ENCODE measurements at places on chromosomes 6 and 20. TPM values are rescaled to one million over a fixed set of nuclear protein-coding genes. Genes with fewer than 3 reads are reported as not detected.

GABRR2 gene
- polyA plus RNA-seq, result 0.93 TPM

ISM1 gene
- polyA plus RNA-seq, result 18.2 TPM

GRCh38 chr6:136312975-136313374 is 23.3 kb upstream of the BCLAF1 start:
- no peak for DNase-seq

DNA sequence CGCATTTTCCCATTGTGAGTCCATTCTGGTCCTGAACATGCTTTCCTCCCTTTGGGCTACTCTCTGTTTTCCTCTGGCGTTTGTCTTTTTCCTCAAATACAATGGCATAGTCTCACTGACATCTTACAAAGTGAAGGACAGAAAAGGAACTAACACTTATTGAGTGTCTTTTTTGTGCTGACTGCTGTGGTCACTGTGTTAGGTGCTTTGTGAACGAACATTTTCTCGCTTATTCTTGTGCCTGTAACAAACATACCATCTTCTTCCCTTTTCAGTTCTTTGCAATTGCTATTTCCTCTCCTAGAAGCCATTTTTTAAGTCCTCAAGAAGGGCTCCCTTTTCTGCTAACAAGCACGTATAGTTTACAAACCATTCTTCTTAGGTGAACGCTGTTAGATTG is 15.4 kb downstream of the FIG4 start:
- DNase-seq, result no peak

GRCh38 chr6:157911278-157911677 is 70.4 kb upstream of the SYNJ2 start:
- DNase-seq, result no peak

SLC24A3 gene
- polyA plus RNA-seq, result 6.7 TPM

GRCh38 chr20:44309763-44310663 is 989 bp downstream of the FITM2 start:
- DNase-seq, result peak; percentile 33

- no peak for DNase-seq
Measured at GRCh38 chr6:140252099-140252498, 877.7 kb upstream of the CITED2 start.

ARFGEF3 gene
- polyA plus RNA-seq, result 9.3 TPM

FAM83B gene
- 10.0 TPM for polyA plus RNA-seq

GRCh38 chr6:5729813-5730517 is 276.8 kb downstream of the NRN1 start:
- DNase-seq, result no peak

DNA sequence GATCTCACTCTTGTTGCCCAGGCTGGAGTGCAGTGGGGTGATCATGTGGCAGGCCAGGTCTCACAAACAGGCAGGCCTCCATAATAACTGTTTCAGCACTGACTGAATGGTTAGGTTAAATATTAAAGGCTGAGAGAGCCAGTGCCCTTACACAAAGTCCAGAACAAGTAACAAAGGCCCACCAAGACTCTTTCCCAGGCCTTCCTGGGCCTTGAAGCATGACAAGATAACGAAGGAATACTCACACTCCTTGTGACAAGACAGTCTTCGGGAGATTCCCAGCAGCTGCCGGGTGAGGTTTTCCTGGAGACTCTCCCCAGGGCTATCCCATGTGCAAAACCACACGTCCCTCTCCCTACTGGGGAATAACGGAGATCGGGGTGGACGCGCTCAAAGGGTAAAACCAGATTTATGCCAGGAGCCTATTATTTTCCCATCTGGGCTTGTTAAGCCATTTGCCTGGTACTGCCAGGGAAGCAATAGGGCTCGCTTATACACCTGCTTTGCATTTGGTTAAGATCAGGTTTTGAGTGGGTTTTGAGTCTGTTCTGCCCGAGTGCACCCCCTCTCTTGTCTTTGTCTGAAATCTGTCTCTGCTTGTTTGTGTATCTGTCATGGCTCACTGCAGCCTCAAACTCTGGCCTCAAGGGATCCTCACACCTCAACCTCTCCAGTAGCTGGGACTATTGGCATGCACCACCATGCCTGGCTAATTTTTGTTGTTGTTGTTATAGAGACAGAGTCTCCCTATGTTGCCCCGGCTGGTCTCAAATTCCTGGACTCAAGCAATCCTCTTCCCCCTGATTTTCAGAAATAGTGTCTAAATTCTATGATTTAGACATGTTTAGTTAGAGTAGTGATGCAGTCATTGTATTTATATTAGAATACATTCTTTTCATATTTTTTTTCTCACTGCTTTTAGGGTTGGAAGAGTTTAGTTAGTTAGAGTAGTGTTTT is 1.4 kb upstream of the ENPP3 start:
- DNase-seq, result no peak

PPP1R3G gene
- polyA plus RNA-seq, result 1.4 TPM

DNA sequence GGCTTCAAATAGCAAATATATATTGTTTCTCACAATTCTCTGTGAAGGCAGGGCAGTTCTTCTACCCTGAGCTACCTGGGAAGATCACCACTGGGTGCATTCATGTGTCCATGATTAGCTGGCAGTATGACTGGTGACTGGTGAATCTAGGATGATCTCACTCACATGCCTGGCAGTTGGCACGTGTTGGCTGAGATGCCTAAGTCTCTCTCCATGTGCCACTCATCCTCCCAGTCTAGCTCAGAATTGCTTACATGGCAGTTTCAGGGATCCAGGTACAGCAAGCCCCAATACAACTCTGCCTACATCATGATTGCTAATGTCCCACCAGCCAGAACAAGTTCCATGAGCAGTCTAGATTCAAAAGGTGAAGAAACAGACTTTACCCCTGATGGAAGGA is 346.8 kb upstream of the CNR1 start:
- DNase-seq, result no peak

GPX5 gene
- 0.13 TPM for polyA plus RNA-seq

HLA-DRB1 gene
- polyA plus RNA-seq, result 11.2 TPM

DNA sequence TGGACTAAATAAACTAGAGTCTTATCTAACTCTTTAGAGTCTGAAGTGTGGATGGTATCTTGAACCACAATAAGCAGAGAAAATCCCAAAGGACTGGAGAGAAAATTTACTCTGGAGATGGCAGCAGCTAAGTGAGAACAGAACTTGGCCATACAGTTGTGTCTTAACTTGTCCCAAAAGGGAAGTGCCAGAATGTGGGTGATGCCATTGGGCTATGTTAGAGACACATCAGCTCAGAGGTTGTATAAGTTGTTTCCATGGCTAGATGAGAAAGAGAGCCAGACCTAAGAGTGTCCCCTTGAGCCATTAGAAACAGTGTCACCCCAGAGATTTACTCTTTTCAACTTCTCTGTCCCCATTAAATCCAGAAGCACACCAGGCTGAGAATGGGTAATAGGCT is 36.2 kb downstream of the FOXO3 start:
- DNase-seq, result no peak

ADGB gene
- polyA plus RNA-seq, result 3.2 TPM

C20orf96 gene
- polyA plus RNA-seq, result 47.2 TPM

TMEM74B gene
- 10.4 TPM for polyA plus RNA-seq

GRCh38 chr6:51462896-51463295 is 624.5 kb downstream of the PKHD1 start:
- no peak for DNase-seq

DNA sequence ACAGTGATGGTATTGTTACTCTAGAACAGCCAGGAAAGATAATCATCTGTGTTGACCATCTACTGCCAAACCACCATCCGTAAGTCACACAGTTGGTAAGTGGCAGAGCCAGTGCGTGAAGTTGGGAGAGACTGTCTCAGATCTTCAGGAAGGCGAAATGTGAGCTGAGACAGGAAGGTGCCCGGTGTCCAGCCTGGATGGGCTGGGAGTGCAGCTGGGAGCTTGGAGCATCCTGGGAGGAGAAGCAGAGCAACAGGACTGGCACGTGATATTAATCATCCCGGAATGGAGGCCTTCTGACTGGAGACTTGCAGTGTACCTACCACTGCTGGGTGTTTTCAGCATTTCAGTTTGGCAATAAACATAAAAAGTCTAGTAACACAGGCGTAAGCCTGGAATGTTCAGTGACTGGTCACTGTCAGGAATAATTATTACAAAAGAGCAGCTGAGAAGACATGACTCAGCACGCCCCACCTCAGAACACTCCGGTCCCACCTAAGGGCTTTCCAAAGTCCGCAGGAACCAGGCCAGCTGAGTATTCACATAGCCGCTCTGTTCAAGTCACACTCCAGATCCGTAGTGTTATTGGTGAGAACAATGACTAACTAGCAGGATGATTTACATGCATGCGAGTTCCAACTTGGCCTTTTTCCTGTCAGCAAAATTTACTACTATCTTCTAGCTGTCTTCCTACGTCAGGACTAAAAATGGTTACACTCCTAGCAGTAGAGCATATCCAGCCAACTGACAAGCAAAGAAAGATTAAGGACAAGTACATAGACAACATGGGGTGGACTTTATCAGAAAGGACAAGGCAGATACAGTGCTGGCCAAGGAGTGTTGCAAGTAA is 45.1 kb upstream of the PNRC1 start:
- no peak for DNase-seq

GRCh38 chr6:125950293-125950692 is 6.3 kb upstream of the HINT3 start:
- DNase-seq, result no peak

MUCL3 gene
- 0.08 TPM for polyA plus RNA-seq

CD2AP gene
- 45.1 TPM for polyA plus RNA-seq

GRCh38 chr6:139635401-139636130 is 261.1 kb upstream of the CITED2 start:
- no peak for DNase-seq

- no peak for DNase-seq
Measured at GRCh38 chr6:168002804-168003203, 5.3 kb downstream of the KIF25 start.

GRCh38 chr20:58113716-58114115 is 114.7 kb downstream of the ANKRD60 start:
- DNase-seq, result no peak

DNA sequence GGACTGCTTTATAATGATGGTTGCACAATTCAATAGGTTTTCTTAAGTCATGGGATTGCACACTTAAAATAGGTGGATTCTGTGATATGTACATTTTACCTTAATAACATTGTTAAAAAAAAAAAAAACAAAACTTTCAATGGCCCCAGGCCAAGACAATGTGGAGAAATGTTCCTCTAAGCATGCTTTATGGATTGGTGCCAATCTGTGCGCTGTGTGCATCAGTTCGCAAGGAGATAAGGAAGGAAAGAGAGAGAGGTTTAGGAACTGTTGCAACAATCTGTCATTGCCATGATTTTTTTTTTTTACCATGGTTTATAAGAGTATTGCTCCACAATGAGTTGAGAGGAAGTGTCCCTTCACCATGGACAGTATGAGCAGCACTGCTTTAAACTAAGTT is 399.6 kb downstream of the PTPRT start:
- no peak for DNase-seq

DNA sequence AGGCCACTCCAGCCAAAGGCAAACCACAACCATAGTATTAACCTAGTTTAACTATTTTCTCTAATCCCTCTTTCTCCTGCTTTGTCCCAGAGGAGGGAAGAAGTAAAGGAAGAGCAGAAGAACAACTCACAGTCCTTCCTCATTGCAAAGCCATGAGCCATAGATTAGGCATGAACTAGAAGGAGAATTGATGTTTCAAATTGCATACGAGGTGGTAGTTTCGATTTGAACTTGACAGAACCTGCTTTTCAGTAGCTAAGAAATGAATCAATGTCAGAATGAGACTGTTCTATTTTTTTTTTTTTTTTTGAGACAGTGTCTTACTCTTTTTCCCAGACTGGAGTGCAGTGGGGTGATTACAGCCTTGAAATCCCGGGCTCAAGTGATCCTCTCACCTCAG is 48.3 kb downstream of the PROKR2 start:
- DNase-seq, result no peak

DNA sequence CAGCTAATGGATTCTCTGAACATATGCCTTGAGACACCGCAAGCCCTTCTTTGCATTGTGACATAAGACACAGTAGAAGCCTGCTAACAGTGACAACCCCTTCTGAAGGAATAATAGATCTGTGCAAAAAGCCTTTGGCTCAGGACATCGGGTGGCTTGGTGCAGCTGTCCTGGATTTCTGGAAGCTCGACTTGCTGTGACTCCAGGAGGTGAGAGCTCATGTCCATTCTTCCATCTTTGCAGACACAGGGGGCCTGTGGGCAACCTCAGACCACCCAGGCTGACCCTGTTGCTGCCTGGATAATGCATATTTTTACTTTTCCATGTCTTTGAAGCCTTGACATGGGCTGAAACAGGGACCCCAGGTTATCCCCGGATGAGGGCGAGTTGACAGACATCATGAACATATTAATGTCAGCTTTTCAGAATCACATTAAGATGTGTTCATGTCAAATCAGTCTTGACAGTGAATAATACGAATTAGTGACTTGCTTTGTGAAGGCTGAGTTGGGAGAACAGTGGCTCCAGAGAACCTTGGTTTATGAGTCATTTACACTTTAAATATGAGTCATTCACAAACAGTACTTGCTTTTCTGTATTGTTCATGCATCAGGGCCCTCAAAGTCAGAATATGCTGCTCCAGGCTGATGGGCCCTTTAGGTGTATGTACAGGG is 66.8 kb upstream of the IYD start:
- DNase-seq, result no peak

TPD52L1 gene
- polyA plus RNA-seq, result 77.5 TPM

DNA sequence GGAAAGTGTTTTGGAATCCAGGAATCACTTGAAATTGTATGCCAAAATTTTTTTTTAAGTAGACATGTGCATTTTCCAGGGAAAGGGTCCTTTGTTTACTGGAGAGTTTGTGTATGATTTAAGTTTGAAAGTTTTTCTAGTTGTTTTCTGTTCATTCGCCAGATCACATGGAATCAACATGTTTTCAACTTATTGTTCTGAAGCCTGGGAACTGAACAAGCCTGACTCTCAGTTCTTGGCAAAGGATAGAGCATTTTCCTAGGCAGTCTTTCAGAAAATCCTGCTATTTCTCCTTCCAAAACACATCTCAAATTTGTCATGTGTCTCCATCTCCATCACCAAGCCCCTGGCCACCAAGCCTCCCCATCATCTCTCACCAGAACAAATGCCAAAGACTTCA is 374.8 kb downstream of the MAFB start:
- DNase-seq, result peak; percentile 63

DNA sequence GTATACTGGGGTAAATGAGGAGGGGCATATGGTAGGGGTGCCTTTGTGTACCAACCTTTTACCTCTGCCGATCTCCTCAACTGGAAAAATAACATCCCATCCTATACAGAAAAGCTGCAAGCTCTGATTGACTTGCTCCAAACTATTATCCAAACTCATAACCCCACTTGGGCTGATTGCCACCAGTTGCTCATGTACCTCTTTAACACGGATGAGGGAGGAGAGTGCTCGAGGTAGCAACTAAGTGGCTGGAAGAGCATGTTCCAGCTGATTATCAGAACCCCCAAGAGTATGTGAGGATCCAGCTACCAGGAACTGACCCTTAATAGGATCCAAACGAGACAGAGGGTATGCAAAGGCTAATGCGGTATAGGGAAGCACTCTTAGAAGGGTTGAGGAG is 299.6 kb downstream of the RNGTT start:
- DNase-seq, result no peak

COL9A1 gene
- polyA plus RNA-seq, result 2.1 TPM

All from left lung (tissue), 14 donors.